Stimulated activated CD8-positive, alpha-beta memory T cell treated with anti-CD3 and anti-CD28 coated beads, Interleukin-4, amount 100 ng/mL, for 1 hour (primary cell): ENCODE measurements at places on chromosomes 16 and 17.
A peak's percentile ranks its signal among the peaks of the same experiment; 100 is the strongest.

- no peak for DNase-seq
These were observed 9.9 kb downstream of the CAPNS2 start for GRCh38 chr16:55576384-55576783.

DNA sequence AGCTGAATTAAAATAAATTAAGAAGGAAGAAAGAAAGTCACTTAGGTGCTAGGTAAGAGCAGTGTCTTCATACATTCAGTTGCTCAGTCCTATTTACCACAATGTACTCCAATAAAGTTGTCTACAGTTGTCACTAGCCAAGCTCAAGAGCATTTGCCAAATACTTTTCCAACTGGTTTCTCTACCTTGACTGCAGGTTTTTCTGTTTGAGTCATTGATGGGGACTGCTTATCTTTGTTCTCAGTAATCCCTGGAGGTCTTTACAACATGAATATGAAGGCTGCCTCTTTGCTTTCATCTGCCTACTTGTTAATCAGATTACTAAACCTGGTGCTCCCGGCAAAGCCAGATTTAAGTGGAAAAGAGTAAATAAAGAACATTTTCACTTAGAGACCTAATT lies 64.6 kb upstream of the CLEC18B start:
- DNase-seq, result no peak

- DNase-seq, result no peak
These were observed 2.0 kb downstream of the WSB1 start for GRCh38 chr17:27295945-27296344.

GRCh38 chr16:19859603-19860002 lies 25.0 kb downstream of the GPRC5B start:
- DNase-seq, result no peak

DNA sequence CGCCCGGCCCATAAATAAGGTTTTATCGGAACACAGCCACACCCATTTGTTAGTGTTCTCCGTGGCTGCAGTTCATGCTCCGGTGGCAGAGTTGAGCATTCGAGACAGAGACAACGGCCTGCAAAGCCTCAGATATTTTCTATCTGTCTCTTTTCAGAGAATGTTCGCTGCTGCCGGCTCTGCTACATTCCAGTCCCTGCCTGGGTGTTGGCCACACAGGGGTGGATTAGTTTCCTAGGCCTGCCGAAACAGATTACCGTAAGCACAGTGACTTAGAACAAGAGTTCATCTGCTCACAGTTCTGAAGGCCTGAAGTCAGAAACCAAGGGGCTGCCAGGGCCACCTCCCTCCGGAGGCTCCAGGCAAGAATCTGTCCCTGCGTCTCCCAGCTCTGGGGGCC lies 19.1 kb upstream of the GSG1L start:
- DNase-seq, result no peak

DNA sequence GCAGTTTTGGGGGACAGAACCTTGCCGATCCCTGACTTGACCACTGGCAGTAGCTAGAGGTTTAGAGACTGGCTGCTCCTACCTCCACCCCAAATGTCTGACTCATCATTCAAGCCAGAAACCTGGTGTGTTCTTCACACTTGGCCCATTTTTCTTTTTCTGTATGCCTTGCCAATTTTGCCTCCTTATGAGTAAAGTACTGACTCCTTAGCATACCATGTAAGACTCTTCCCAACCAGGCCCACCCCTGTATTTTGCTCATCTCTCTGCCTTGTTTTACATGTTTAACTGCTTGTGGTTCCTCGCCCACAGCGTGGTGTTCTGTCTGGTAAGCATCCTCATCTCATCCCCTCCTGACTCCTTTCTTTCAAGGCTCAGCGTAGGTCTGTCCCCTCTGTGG lies 37.9 kb downstream of the NUP88 start:
- DNase-seq, result no peak

DNA sequence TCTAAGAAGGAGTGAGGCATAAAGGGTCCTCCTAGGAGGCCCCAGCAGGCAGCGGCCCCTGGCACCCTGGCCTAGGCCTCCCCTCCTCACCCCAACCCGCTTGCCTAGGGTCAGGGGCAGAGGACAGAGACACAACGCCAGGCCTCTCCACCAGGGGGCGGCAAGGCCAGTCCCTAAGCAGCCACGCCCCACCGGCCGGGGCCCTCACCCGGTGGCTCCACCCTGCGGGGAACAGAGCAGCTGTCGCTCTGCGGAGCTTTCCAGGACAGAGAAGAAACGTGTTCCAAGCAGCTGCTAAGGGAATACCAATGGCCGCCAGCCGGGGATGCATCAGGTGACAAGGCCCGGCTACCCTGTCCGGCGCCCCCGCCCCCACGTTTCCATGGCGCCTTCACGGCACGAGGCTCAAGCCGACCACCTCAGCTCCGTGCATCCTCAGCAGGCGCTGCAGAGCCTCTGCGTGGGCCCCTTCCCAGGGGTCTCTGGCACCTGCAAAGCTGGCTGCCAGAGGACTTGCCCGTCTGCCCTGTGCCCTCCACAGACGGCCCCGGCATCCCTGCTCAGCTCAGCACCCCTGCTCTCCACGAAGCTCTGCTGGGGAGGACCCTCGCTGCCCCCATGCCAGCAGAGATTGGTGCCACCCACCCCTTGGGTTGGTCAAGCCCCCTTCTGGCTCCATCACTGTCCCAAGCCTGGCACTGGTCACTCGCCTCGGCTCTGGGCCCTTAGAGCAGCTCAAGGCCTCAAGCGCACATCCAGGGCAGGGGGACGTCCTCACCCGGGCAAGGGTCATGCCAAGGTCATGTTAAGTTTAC lies 5.6 kb downstream of the ZNF598 start:
- DNase-seq, result peak; percentile 66

DNA sequence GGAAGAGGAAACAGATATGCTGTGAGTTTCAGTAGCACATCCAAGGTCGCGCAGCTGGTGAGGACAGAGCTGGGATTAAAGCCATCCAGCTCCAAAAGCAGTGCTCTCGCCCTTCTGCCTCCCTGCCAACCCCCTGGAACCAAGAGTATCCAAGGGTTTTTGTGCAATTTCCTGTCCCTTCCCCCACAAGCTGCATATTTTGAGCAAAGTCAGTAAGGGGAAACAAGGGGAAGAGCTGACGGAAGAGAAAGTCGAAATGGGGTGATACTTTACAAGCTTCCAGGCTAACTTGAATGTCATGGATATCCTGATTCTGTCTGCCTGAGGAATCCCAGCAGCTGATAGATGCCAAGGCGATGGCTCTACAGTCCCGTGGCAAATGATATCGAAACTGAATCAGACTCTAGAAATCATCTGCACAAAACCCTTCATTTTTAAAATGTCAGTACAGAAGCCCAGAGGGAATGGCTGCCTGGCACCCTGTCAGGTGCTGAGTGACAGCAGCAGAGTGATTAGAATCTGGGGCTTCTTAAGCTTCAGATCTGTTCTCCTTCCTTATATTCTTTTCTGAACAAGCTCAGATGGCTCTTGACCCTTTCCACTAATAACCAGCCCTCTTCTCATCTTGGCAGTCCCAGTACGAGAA lies 42.9 kb upstream of the TEKT3 start:
- DNase-seq, result no peak

DNA sequence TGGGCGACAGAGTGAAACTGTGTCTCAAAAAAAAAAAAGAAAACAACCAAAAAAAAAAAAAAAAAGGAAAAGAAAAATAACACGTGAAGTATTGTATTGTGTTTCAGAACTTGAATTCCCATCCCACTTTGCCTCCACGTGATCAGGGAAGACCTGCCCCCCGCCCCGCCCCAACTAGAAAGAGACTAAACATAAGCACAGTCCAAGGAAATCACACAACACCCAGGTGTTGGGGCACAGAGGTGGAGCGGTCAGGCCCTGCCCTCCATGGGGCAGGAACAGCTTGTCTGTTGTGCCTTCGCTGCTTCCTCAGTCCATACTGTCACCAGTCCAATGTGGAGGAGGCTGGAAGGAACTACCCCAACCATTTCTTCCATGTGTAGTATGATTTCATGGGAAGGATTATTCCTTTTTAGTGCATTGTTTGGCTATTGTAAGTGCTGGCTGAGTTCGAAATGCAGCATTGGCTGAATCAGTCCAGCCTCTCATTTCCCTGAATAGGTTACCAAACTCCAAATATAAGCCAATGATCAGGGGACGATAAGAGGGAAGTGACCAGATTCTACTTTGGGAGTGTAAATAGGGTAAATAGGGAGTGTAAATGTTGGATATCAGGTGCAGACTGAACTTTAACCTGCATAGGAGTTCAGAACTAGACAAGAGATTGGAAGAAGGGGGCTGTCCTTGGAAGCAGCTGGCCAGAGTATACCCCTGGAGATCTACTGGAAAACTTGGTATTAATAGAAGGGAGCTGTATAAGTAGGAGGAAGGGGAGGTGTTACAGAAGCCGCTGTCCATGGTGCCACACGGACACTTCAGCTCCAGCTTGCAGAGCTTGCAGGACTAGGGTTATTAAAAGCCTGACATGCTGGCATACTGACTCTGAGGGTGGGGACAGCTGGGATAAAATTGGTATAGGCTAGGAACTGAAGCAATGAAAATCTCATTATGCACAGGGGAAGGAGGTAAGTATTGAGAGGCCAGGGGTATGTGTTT lies 50.7 kb downstream of the TANGO6 start:
- DNase-seq, result no peak

- DNase-seq, result no peak
These were observed 22.6 kb upstream of the ITGA3 start for GRCh38 chr17:50033316-50033715.

- DNase-seq, result no peak
These were observed 30.8 kb downstream of the AXIN2 start for GRCh38 chr17:65530523-65531255.

- DNase-seq, result no peak
These were observed 256.0 kb upstream of the CACNG5 start for GRCh38 chr17:66578781-66579489.

GRCh38 chr17:49521471-49522356 lies 26.6 kb downstream of the NGFR start:
- no peak for DNase-seq

- DNase-seq, result no peak
These were observed 36.5 kb downstream of the TBCD start for GRCh38 chr17:82788206-82789001.

- DNase-seq, result no peak
These were observed 74.6 kb downstream of the KSR1 start for GRCh38 chr17:27530764-27531391.

- no peak for DNase-seq
These were observed 237.3 kb downstream of the MSI2 start for GRCh38 chr17:57493625-57494024.

GRCh38 chr16:27426423-27427408 lies 24.7 kb downstream of the IL21R start:
- no peak for DNase-seq

- DNase-seq, result peak; percentile 41
These were observed 17.7 kb downstream of the KSR1 start for GRCh38 chr17:27473748-27474609.

GRCh38 chr17:47802341-47803022 lies 19.1 kb downstream of the OSBPL7 start:
- DNase-seq, result no peak

GRCh38 chr17:57874434-57875289 lies 24.8 kb upstream of the MRPS23 start:
- no peak for DNase-seq

- peak; percentile 34 for DNase-seq
These were observed 7.6 kb downstream of the EPX start for GRCh38 chr17:58200024-58200633.

DNA sequence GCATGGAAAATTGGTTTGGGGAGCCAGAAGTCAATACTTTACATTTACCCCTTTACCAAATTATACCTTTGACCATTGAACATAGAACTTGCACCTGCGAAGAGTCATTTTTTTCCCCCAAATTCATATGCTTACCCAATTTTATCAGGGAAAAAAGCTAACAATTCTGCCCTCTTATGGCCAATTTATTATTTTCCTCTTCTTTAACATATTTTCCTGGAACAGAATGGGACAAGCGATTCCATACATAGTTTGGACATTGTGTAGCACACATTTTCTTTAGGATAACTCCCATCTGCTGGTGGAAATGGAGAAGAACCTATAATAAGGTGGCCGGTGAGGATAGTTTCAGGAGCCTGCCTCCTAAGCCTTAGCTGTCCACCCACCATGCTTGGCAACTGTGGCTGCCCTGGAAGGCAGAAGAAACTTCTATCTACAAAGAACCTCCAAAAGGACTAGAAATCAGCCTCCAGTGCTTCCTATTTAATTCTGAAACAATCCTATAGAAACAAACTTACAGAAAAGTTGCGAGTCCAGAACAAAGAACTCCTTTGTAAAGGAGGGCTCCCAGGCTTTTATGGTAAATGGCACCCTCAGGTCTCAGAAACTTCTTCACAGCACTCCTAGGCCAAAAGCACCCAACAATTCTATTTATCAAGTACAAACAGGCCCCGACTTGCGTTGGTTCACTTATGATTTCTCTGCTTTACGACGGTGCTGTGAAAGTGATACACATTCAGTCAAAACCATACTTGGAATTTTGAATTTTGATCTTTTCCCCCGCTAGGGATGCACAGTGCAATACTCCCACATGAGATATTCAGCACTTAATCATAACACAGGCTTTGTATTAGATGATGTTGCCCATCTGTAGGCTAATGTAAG lies 64.1 kb upstream of the CACNG4 start:
- no peak for DNase-seq

GRCh38 chr17:73633736-73634135 lies 10.5 kb downstream of the SDK2 start:
- DNase-seq, result no peak

DNA sequence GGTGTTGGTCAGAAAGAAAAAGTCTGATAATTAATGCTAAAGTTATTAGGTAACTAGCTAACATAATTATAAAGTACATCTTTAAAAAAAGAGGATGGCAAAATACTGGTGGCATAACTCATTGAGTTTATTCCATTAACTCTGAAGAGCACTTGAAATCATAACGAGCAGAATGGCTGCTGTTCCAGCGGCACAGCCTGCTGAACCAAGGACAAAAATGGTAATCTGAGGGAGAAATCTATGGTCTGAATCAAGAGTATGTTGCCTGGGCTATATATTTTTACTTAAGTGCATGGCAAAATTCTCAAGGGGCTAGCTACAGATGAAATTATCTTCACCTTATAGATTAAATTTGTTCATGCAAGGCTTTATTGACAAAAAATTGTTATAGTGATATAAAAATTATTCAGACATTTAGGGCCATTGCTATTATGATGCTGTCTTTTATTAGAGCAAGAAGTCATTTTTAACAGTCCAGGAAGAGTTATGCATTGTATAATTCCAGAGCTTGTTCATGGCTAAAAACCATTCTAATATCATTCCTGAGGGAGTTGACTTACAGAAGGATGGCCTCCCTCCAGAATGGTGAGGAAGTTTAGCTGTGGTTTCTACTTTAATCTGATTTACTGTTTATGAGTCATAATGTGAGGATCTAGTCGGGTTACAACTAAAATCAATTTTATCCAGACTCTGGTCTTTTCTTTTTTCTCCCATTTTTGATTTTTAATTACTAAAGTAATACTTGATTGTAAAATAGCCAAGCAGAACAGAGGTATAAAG lies 41.4 kb upstream of the ANKFN1 start:
- DNase-seq, result no peak

- DNase-seq, result no peak
These were observed 7.2 kb downstream of the KRT38 start for GRCh38 chr17:41433586-41433985.
